ENCODE measurements at places on chromosomes 2 and 18. TPM values are rescaled to one million over a fixed set of nuclear protein-coding genes. Genes with fewer than 3 reads are reported as not detected.

ERICH2 gene
- total RNA-seq = not detected

FSIP2 gene
- total RNA-seq = 3.2 TPM

UGT1A5 gene
- total RNA-seq = not detected

HNRNPLL gene
- total RNA-seq = 66.1 TPM

RPL31 gene
- total RNA-seq = 684 TPM

C2orf49 gene
- 24.6 TPM for total RNA-seq

ZNG1B gene
- total RNA-seq = 37.9 TPM

EVX2 gene
- total RNA-seq = not detected

RTP5 gene
- total RNA-seq = 5.2 TPM

GRB14 gene
- 12.0 TPM for total RNA-seq

REG3G gene
- not detected for total RNA-seq

DPP4 gene
- 5.7 TPM for total RNA-seq

RGPD3 gene
- 0.98 TPM for total RNA-seq

TLX2 gene
- not detected for total RNA-seq

CRYBA2 gene
- total RNA-seq = not detected

DNAH6 gene
- 3.4 TPM for total RNA-seq

SUCLG1 gene
- 46.5 TPM for total RNA-seq

DSG1 gene
- 0.49 TPM for total RNA-seq

AQP12A gene
- total RNA-seq = not detected

PLCD4 gene
- 0.25 TPM for total RNA-seq

DSC2 gene
- total RNA-seq = 5.4 TPM

SLC30A3 gene
- 1.2 TPM for total RNA-seq

LHCGR gene
- total RNA-seq = 0.74 TPM

CPLX4 gene
- total RNA-seq = under 0.01 TPM

SLC66A3 gene
- 4.9 TPM for total RNA-seq

RAB6C gene
- total RNA-seq = 0.98 TPM

SETBP1 gene
- total RNA-seq = 46.2 TPM
